ENCODE measurements at places on chromosomes 3 and 15. TPM values are rescaled to one million over a fixed set of nuclear protein-coding genes. Genes with fewer than 3 reads are reported as not detected.

- no peak for DNase-seq
- no peak overlapping the region for H3K4me3 ChIP-seq
- H3K27ac ChIP-seq: no peak overlapping the region
- no peaks in the 10 kb centered on the region for H3K27me3 ChIP-seq
These were observed 21.8 kb upstream of the ANKRD28 start for GRCh38 chr3:15819576-15819975.

DNA sequence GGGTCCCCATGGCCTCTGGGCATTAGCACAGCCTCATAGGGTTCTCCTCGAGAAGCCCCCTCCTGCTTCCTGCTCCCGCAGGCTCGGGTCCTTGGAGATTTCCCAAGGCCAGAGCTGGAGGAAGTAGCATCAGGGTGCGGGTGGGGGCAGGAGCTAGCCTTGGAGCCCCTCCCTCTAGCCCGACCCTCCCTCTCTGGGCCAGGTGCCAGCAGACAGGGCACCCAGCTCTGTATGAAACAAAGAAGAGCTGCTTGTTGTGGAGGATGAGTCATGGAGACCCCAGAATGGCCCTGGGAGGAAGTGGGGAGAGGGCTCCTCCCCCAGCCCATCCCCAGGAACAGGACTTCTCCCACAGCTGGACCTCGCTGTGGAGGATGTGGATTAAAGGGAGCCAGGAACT is 29.2 kb downstream of the EPHB3 start:
- no peaks in the 10 kb centered on the region for H3K4me1 ChIP-seq
- no peak for DNase-seq
- H3K27ac ChIP-seq: no peak overlapping the region
- no peak overlapping the region for H3K4me3 ChIP-seq
- no peaks in the 10 kb centered on the region for H3K36me3 ChIP-seq

DNA sequence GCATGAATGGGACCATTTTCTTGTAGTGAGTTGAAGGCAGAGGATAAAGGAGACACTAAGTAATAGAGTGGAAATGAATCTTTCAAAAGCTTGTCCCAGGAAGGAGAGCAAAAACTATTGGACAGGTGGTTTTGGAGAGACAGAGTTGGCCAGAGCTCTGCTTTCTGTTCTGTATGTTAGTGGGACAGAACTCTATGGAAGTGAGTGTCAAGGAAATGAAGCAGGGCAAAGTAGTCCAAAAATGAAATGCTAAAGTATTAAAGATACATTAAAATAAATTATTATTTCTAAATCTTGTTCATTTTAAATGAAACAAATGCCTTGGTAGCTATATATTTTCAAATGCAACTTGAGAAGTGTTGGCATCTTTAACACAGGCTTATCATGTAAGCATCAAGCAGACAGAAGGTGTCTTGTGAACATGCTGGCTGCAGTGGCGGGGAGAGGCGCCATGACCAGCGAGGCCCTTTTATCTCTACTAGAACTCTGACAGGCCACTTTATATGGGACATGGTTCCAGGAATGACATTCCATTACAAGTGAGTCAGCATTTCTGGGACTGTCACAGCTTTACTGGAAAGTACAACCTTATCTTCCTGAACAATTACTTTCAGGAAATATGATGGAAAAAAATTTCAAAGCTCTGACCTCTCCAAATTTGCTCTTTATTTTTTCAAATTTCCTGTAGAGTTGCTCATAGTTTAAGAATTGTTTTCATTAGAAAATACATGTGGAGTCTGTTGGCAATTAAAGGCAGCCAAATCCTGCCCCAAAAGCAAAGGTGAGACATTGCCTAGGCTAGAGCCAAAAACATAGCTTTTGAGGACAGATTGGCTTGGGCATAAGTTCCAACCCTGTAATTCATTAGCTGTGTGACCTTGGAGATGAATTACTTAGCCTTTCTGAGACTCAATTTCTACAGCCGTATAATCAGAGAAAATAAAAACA is 106.5 kb downstream of the ECT2 start:
- no peak overlapping the region for H3K4me3 ChIP-seq
- H3K27ac ChIP-seq: no peak overlapping the region
- H3K4me1 ChIP-seq: no peaks in the 10 kb centered on the region
- H3K27me3 ChIP-seq: peaks cover 11% of the 10 kb centered on the region

Gene OSTN
- not detected for total RNA-seq

DNA sequence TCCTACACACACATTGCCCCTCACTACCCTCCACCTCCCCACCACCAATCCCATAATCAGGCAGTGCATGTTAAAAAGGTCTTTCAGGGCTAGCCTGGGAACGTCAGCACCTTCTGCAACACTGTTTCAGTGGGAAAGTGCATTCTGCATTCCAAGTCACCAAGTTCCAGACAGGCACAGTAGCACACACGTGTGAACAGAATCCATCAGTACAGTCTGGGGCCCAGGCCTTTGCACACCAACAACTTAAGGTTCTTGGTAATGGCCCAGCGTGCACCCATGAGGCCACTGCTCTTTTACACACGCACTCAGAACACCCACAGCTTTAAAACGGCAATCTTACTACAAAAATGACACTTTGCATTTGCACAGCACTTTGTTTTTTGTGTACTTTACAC is 1.2 kb downstream of the ANXA2 start:
- no peaks in the 10 kb centered on the region for H3K27me3 ChIP-seq
- peaks cover 44% of the 10 kb centered on the region for H3K36me3 ChIP-seq
- DNase-seq: no peak
- H3K4me1 ChIP-seq: peaks cover 59% of the 10 kb centered on the region

DNA sequence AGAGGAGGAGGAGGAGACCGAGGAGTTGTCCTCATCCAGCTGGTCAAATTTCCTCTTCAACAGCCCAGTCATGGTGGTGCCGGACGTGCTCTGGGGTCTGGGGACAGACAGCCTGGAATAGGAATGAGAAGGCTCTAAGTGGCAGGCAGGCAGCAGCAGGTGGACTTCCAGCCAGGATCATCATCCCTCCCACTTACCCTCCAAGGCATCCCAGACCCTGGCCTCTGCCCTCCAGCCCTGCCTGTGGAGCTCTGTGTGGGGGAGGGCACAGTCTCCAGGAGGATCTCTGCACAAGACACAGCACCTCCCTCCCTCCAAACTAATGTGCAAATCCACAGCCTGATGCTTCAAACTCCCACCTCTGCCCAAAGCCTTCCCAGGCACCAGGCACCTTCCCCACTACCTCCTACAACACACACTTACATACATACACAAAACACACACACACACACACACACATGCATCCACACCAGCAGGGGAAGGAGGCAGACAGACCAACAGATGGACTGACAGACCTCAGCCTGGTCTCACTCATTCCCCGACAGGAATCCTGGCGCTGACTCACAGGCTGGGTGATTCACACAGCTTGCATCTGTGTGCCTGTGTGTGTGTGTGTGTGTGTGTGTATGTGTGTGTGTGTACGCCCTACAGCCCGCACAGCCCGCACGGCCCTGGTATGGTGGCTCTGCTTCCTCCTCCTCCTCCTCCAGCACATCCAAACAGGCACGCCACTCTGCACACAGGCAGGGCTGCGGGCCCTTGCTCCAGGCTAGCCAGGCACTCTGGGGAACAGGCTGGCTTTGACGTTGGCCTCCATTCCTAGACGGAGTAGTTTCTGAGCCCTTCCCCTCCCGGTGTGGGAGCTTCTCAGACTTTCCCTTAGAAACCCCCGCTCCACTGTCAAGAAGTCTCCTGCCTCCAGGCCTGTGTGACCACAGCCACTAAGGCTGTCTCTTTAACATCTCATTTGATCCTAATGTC is 6.5 kb downstream of the CSRNP1 start:
- peak overlapping the region; percentile 96 for H3K4me3 ChIP-seq
- no peaks in the 10 kb centered on the region for H3K27me3 ChIP-seq
- peaks cover 83% of the 10 kb centered on the region for H3K36me3 ChIP-seq
- peak; percentile 89 for DNase-seq
- H3K4me1 ChIP-seq: peaks cover 71% of the 10 kb centered on the region
- peak overlapping the region; percentile 100 for H3K27ac ChIP-seq

Gene KNL1
- total RNA-seq: 25.3 TPM

All from activated CD4-positive, alpha-beta T cell treated with anti-CD3 and anti-CD28 coated beads, Interleukin-2, amount 10 ng/mL, durations not matched to agents 24 days and 14 days (primary cell).